ENCODE measurements at places on chromosomes 7 and 10. TPM values are rescaled to one million over a fixed set of nuclear protein-coding genes. Genes with fewer than 3 reads are reported as not detected.

Gene PAX4
- total RNA-seq: not detected

Gene WDR86
- total RNA-seq: not detected

Gene ADRB1
- not detected for total RNA-seq

- H3K36me3 ChIP-seq: no peaks in the 10 kb centered on the region
- no peaks in the 10 kb centered on the region for H3K4me1 ChIP-seq
- DNase-seq: no peak
- no peak overlapping the region for H3K27ac ChIP-seq
Measured at GRCh38 chr7:70935311-70935710, 196.6 kb upstream of the GALNT17 start.

Gene DNAJB12
- total RNA-seq: 38.0 TPM

Gene UTF1
- 0.17 TPM for total RNA-seq

DNA sequence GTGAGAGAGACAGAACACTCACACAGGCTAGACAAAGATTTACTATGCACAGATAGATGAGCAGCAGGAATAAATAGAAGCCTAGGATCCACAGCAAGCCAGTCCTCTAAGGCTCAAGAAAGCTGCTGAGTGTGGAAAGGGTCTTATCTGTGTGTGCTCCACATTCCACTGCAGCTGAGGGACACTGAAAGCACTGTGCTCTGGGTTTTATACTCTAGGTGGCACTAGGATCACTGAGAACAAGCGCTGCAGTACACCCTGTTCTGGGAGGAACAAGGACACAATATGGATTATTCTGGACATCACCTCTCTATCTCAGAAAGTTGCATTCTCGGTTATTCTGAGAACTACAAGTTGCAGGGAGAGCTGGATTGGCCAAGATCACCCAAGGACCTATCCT is 4.9 kb upstream of the KLHL7 start:
- no peak overlapping the region for H3K27ac ChIP-seq
- no peak overlapping the region for H3K4me3 ChIP-seq
- H3K27me3 ChIP-seq: peaks cover 3% of the 10 kb centered on the region

GRCh38 chr7:139075871-139076686 is 33.4 kb downstream of the ZC3HAV1 start:
- H3K4me3 ChIP-seq: no peak overlapping the region
- H3K27me3 ChIP-seq: no peaks in the 10 kb centered on the region
- peaks cover 66% of the 10 kb centered on the region for H3K36me3 ChIP-seq
- peak overlapping the region; percentile 58 for H3K27ac ChIP-seq
- peaks cover 70% of the 10 kb centered on the region for H3K4me1 ChIP-seq
- no peak for DNase-seq

Gene CAMK2B
- 0.47 TPM for total RNA-seq

GRCh38 chr7:156918635-156919034 is 25.7 kb upstream of the LMBR1 start:
- peaks cover 10% of the 10 kb centered on the region for H3K27me3 ChIP-seq
- H3K4me1 ChIP-seq: peaks cover 32% of the 10 kb centered on the region
- H3K36me3 ChIP-seq: no peaks in the 10 kb centered on the region
- H3K4me3 ChIP-seq: no peak overlapping the region

Gene FEZF1
- total RNA-seq: not detected

GRCh38 chr7:40546616-40547501 is 412.1 kb downstream of the SUGCT start:
- DNase-seq: no peak
- no peak overlapping the region for H3K4me3 ChIP-seq
- H3K36me3 ChIP-seq: no peaks in the 10 kb centered on the region
- H3K4me1 ChIP-seq: peaks cover 1% of the 10 kb centered on the region
- H3K27me3 ChIP-seq: no peaks in the 10 kb centered on the region

Gene SEMA3E
- not detected for total RNA-seq

- peaks cover 2% of the 10 kb centered on the region for H3K27me3 ChIP-seq
- H3K4me1 ChIP-seq: peaks cover 50% of the 10 kb centered on the region
- H3K27ac ChIP-seq: peak overlapping the region; percentile 94
- H3K36me3 ChIP-seq: peaks cover 15% of the 10 kb centered on the region
- peak; percentile 70 for DNase-seq
Measured at GRCh38 chr10:73096041-73096448, 621 bp downstream of the P4HA1 start.

GRCh38 chr10:110872145-110872983 is 636 bp downstream of the PDCD4 start:
- peak overlapping the region; percentile 96 for H3K4me3 ChIP-seq
- no peaks in the 10 kb centered on the region for H3K27me3 ChIP-seq
- peaks cover 69% of the 10 kb centered on the region for H3K4me1 ChIP-seq
- DNase-seq: peak; percentile 59

Gene AQP1
- total RNA-seq: 0.13 TPM

DNA sequence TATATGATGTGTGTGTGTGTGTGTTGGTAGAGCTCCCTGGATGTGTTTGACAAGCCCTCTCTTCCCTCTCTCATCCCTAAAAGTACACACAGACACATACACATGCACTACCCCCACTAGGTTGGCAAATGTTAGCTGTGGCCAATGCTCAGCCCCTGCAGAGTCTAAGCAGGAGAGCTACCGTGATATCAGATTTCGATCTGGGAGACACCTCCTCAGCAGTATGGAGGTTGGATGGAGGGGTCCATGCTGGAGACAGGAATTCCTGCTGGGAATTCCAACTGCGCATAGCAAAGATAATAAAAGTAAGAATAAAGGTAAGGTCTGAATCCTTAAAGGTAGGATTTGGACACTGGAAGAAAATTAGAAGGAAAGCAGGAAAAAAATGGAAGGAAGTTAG is 85.7 kb downstream of the C10orf90 start:
- H3K27ac ChIP-seq: no peak overlapping the region
- H3K4me3 ChIP-seq: no peak overlapping the region
- H3K4me1 ChIP-seq: no peaks in the 10 kb centered on the region

Gene TMEM140
- 4.5 TPM for total RNA-seq

- peak overlapping the region; percentile 22 for H3K4me3 ChIP-seq
- DNase-seq: no peak
- H3K27me3 ChIP-seq: peaks cover 37% of the 10 kb centered on the region
- no peaks in the 10 kb centered on the region for H3K36me3 ChIP-seq
- no peak overlapping the region for H3K27ac ChIP-seq
Measured at GRCh38 chr7:74289659-74290552, 699 bp downstream of the CLIP2 start.

Gene GCC1
- total RNA-seq: 16.8 TPM

- H3K27ac ChIP-seq: peak overlapping the region; percentile 24
- H3K4me3 ChIP-seq: no peak overlapping the region
- H3K27me3 ChIP-seq: no peaks in the 10 kb centered on the region
- H3K4me1 ChIP-seq: peaks cover 10% of the 10 kb centered on the region
Measured at GRCh38 chr7:44650772-44651171, 44.3 kb downstream of the OGDH start.

- no peaks in the 10 kb centered on the region for H3K27me3 ChIP-seq
- no peak overlapping the region for H3K4me3 ChIP-seq
- no peak overlapping the region for H3K27ac ChIP-seq
- H3K4me1 ChIP-seq: no peaks in the 10 kb centered on the region
Measured at GRCh38 chr7:107267138-107267537, 98.3 kb downstream of the HBP1 start.

DNA sequence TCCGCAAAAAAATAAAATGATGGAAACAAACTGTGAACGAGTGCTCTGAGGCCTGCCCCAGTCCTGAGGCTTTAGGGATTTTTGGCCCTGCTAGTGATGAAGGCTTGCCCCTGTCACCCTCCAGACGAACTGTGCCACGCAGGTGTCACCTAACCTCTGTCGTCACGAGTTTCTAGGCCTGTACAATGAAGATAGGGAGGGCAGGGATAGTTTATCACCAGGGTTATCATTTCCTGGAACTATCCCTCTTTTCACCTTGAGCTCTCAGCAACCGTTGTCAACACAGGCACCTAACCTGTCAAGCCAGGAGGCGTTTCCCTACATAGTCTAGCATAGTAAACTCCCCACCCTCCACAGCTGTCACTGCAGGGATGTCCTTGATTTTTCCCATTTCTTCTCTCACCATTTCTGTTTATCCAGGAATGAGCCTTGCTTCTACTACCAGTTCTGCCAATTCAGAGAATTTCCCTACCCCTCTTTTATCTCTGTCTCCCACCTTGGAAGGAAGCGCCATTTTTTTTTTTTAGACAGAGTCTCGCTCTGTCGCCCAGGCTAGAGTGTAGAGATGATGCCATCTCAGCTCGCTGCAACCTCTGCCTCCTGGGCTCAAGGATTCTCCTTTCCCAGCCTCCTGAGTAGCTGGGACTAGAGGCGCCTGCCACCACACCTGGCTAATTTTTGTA is 2.2 kb upstream of the ACHE start:
- H3K4me3 ChIP-seq: peak overlapping the region; percentile 15
- peaks cover 7% of the 10 kb centered on the region for H3K4me1 ChIP-seq
- peaks cover 3% of the 10 kb centered on the region for H3K36me3 ChIP-seq
- H3K27ac ChIP-seq: no peak overlapping the region
- no peak for DNase-seq

DNA sequence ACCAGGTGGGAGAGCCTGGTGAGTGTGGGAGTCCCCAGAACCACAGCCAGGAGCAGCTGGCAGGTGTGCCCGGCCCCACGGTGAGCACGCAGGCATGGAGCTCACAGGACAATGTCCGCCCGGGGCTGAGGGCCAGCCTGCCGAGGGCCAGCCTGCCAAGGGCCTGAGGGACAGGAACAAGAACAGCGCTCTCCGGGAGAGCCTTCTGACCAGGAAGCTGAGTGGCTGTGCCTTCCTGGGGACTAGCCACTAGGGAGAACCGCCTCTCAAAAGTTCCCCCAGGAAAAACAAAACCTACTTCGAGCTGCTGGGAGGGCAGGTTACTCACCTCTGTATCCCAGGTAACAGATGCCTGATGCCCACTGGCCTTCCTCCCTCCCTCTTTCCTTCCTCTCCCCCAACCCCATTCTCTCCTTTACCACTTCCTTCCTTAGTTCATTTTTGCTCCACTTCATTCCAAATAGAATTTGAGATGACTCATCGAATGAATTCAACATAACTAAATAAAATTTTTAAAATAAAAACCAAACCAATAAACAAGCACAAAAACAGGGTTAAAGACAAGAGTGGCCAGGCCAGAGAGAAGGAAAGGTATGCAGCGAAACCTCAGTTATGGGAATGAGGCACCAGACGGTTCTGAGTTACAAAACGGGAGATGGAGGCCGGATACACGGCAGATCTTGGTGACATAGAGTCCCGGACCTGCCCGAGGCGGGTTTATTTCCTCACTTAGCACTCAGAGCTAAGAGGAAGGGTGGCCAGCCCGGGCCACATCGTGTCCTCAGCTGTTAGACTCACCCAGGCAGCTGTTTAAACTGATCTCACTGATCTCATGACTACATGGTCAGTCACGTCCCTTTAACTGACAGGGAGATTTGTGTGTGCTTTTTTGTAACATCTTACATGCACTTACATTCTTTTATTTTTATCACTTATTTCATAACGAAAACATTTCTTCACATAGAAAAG is 128.5 kb downstream of the TNS3 start:
- H3K4me1 ChIP-seq: no peaks in the 10 kb centered on the region
- H3K27me3 ChIP-seq: no peaks in the 10 kb centered on the region
- no peak for DNase-seq
- no peaks in the 10 kb centered on the region for H3K36me3 ChIP-seq
- H3K4me3 ChIP-seq: no peak overlapping the region

DNA sequence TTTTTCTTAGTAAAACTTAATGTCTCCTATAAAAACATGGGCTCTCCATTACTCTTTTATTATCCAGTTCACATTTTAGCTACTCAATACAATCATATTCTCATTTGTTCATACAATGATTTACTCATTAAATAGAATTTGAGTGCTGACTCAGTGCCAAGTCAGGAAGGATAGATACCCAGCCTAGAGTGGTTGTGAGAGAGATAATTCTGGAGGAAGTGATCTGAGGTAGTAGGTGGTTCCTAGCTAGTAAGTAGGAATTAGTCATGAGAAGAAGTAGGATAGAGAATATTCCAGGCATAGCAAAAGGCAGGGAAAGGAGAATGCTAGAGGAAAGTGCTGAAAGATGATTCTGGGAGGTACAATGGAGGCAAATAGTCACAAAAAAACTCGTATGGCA is 133.5 kb upstream of the MBL2 start:
- no peak for DNase-seq
- no peak overlapping the region for H3K27ac ChIP-seq
- no peaks in the 10 kb centered on the region for H3K4me1 ChIP-seq
- no peak overlapping the region for H3K4me3 ChIP-seq
- no peaks in the 10 kb centered on the region for H3K36me3 ChIP-seq

Gene BICC1
- total RNA-seq: not detected

- peaks cover 7% of the 10 kb centered on the region for H3K4me1 ChIP-seq
- H3K36me3 ChIP-seq: no peaks in the 10 kb centered on the region
- H3K4me3 ChIP-seq: no peak overlapping the region
- DNase-seq: no peak
- H3K27me3 ChIP-seq: no peaks in the 10 kb centered on the region
- H3K27ac ChIP-seq: no peak overlapping the region
Measured at GRCh38 chr7:5482020-5482498, 58.4 kb upstream of the TNRC18 start.

GRCh38 chr7:130486114-130486953 is 5.6 kb upstream of the MEST start:
- no peak overlapping the region for H3K27ac ChIP-seq
- peaks cover 21% of the 10 kb centered on the region for H3K4me1 ChIP-seq
- H3K36me3 ChIP-seq: no peaks in the 10 kb centered on the region
- DNase-seq: no peak

- no peaks in the 10 kb centered on the region for H3K36me3 ChIP-seq
- H3K4me3 ChIP-seq: no peak overlapping the region
- H3K4me1 ChIP-seq: no peaks in the 10 kb centered on the region
- peaks cover 2% of the 10 kb centered on the region for H3K27me3 ChIP-seq
- DNase-seq: no peak
- no peak overlapping the region for H3K27ac ChIP-seq
Measured at GRCh38 chr7:29844559-29844958, 38.3 kb downstream of the WIPF3 start.

Gene ADIRF
- not detected for total RNA-seq

Gene TAS2R4
- 0.78 TPM for total RNA-seq

- peaks cover 17% of the 10 kb centered on the region for H3K27me3 ChIP-seq
- H3K27ac ChIP-seq: no peak overlapping the region
- H3K4me1 ChIP-seq: no peaks in the 10 kb centered on the region
- DNase-seq: no peak
- no peak overlapping the region for H3K4me3 ChIP-seq
Measured at GRCh38 chr10:98312349-98312748, 44.4 kb upstream of the LOXL4 start.

DNA sequence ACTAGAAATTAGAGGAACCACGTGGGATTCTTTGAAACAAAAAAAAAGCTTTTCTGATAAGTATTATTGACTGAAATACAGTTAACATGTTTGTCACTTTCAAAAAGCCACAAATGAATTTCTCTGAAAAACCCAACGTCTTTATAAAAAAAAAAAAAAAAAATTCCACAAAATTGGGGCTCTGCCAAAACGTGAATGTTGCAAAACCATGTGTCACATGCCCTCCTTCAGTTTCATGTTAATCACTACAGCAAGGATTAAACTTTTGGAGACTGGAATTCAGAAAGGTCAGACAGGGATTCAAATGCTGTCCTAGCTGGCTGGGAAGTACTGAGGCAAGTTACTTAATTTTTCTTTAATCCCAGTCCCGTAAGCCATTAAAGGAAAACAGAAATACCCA is 278.0 kb upstream of the KLF14 start:
- peak overlapping the region; percentile 73 for H3K4me3 ChIP-seq
- H3K36me3 ChIP-seq: peaks cover 3% of the 10 kb centered on the region
- H3K27me3 ChIP-seq: no peaks in the 10 kb centered on the region
- DNase-seq: no peak
- peaks cover 74% of the 10 kb centered on the region for H3K4me1 ChIP-seq
- peak overlapping the region; percentile 91 for H3K27ac ChIP-seq

Gene GPR85
- not detected for total RNA-seq
